ENCODE measurements at places on chromosomes 1 and 21.

GRCh38 chr1:38578271-38578951 is 281.2 kb downstream of the RRAGC start:
- DNase-seq: no peak

DNA sequence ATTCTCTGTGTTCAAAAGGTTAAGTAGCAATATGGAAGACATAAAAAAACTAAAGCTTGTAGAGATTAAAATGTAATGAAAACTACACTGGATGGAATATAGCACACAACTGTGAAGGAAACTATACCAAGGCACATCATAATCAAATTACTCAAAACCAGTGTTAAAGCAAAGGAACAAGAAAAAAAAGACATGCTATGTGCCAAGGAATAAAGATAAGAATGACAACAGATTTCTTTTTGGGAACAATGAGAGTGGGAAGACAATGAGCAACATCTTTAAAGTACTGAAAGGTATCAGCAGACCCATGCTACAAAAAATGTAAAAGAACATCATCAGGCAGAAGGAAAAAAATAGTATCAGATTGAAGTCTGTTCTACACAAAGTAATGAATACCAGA is 157.8 kb downstream of the VPS13D start:
- DNase-seq: no peak

DNA sequence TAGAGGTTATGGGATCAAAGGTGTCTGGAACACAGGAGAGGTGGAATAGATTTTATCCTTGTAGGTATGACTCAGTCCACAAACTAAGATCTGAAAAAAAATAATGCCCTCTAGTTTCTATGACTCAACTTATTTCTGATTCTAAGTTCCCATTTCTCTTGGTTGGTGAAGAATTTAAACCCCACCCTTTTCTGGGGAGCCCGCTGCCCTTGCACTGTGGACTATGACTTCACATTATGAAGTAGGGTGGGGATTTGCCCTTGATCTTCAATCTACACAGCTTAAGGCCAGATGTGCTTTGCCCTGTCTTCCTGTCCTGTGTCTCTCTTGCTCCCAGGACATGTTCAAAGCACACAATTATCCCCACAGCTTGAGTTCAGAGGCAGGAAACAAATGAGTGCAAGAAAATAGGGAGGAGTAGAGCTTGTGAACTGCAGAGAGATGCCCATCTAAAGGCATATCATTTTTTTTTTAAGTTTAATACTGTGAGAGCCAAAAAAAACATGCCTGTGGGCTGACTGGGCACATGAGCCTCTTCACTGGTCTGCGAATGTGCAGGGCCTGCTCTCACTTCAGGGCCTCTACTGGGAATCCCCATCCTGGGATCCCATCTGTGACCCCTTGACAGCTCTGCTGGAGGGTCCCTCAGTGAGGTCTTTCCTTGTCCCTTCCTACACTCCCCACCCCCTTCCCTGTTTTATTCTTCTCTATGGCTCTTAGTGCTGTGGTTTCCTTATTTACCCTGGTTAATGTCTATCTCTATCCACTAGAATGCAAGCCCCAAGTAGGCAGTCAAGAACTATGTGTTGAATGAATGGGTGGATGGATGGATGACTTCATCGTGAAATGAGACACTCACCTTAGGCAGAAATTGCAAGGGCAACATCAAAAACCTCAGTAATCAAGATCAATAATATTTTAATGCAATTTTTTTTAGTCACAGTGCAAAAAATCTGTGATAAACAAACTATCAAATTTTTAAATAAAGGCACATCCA is 61.5 kb downstream of the CD58 start:
- DNase-seq: no peak

DNA sequence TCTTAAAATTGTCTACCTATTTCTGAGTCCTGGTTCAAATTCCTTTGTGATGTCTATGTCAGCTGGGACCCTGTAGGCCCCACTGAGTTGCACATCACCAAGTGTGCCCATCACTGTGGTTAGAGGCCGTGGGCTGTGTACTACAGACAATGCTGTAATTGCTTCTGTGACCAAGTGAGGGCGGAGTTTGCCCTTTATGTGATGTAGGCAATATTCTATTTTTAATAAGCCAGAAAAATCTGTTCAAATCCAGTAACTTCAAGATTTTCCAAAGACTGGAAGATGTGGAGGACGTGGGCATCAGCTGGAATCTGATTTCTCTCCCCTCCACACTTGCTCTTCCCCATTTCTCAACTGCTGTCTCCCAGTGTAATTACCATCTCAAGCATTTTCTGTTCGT is 215.4 kb downstream of the PBX1 start:
- no peak for DNase-seq

DNA sequence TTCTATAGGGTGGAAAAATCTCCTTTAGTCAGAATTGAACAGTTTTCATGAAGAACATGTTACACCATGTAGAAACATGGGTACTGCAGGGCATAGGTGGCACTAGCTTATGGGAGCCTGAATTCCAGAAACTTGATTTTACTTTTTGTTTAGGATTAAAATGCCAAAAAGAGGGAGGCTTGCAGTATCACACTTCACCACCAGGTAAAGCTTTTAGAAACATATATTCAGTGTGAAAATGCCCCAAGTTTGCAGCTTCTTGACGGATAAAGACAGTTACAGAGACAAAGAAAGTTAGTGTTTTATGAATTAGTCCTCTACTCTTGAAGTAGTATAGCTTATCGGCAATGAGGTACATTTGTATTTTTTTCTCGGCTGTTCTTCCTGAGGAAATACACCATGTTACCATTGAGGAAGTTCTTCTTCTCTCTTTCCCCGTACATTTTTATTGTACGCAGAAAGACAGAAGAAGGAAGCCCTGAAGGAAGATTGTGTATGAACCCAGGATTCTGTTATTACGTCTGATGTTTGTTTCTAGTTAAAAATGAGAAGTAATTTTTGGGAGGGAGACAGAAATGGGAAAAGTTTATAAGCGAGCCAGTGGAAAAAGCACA is 66.1 kb downstream of the PBX1 start:
- no peak for DNase-seq

GRCh38 chr1:224211206-224211962 is 28.3 kb downstream of the DEGS1 start:
- DNase-seq: no peak

DNA sequence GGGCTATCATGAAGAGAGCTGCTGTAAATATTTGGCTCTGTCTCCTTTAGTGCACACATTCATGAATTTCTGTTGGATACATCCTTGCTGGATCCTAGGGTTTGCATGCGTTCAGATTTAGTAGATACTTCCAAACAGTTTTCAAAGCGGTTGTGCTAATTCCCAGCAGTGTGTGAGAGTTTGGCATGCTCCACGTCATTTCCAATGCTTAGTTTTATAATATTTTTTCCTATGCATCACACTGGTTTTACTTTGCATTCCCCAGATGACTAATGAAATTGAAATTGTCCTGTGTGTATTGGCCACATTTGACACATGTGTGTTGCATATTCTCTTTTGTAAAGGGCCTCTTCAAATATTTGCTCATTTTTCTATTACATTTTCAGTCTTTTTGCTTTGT is 18.5 kb upstream of the AADACL3 start:
- DNase-seq: no peak

- no peak for DNase-seq
Measured at GRCh38 chr1:50521703-50522102, 98.5 kb upstream of the DMRTA2 start.

DNA sequence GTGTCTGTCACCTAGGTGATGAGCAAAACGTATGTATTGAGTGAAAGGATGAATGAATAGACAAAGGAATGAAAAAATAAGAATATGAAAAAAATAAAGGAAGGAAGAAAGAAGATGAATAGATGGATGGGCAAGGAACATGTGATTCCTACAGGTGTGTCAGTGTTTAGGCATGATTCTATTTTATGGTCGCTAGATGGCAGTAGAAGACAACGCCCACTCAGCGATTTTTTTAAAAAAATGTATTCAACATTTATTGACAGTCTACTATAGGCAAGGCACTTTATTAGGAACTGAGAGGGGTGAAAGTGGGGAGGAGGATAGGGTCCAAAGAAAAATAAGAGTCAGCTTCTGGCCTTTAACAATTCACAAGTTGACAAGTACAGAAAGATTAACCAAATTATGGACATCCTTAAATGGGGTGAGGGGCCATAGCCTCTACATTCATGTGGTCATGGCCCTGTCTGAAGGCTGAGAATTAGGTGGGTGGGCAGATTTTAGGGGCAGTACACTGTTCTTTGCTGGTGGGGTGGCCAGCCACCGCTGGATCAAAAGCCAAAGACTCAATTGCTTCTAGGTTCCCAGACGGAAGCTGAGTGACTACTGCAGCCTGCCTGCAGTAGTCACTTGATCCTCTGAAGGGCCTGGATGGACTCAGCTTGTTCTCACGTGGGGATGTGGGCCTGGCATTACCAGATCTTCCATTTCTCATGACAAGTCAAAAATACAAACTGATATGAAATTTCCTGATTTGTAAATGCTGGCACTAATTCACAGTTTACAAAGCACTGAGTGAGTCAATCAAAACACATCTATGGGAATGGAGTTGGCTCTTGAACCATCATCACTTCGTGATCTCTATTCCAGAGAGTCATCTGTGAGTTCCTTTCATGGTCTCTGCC is 83.9 kb downstream of the FASLG start:
- peak; percentile 7 for DNase-seq

GRCh38 chr1:172180501-172181285 is 239.8 kb upstream of the C1orf105 start:
- DNase-seq: no peak

DNA sequence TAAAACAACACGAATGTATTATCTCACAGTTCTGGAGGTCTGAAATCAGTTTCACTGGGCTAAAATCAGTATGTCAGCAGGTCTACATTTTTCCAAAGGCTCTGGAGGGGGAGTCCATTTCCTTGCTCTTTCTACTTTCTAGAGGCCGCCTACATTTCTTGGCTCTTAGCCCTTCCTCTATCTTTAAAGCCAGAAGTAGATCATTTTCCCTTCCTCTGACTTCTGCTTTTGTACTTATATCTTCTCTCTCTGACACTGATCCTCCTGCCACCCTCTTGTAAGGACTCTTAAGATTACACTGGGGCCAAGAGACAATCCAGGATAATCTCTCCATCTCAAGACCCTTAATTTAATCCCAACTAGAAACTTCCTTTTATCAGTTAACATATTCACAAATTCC is 41.4 kb downstream of the MSH4 start:
- no peak for DNase-seq
